ENCODE measurements at places on chromosomes 16 and 17.

GRCh38 chr17:55319933-55320593, 55.3 kb downstream of the HLF start:
- no peak for DNase-seq

DNA sequence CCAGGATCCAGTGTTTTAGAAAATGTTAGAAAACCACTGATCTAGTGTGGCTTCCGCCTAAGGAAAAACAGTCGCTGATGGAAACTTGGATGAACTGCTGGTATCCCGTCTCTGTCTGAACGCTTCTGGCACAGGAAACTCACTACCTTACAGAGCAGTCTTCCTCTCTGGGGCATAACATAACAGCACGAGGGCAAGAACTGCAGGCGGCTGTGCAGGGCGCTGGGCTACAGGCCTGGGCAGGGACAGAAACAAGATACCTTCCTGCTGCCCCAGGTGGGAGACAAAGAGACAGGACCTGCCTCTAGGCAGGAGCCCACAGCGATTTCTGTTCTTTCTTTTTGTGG, 10.5 kb downstream of the MXRA7 start:
- DNase-seq, result no peak

- DNase-seq, result no peak
Observed at GRCh38 chr16:1620391-1620790, 8.2 kb downstream of the CRAMP1 start.

GRCh38 chr17:45382226-45382625, 50.4 kb downstream of the ARHGAP27 start:
- peak; percentile 71 for DNase-seq

DNA sequence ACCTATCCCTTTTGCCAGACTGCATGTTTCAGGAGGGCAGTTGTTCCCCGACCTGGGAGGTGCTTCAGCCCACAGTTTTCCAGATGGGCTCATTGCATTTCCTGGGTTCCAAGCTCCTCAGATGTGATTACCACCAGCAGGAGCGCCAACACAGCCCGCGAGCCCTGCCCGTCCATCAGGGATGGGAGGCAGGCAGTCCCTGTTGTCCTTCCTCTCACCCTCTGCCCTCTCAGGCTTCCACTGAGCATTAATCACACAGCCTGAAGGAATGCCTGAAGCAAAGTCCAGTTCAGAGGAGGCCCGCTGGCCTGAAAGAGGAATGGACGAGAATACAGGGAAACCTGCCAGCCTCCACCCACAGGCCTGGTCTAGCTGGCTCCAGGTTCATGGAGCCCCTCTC, 256.3 kb upstream of the SDK2 start:
- DNase-seq, result no peak

GRCh38 chr17:30236766-30237165, 1.3 kb upstream of the SLC6A4 start:
- DNase-seq, result peak; percentile 28

DNA sequence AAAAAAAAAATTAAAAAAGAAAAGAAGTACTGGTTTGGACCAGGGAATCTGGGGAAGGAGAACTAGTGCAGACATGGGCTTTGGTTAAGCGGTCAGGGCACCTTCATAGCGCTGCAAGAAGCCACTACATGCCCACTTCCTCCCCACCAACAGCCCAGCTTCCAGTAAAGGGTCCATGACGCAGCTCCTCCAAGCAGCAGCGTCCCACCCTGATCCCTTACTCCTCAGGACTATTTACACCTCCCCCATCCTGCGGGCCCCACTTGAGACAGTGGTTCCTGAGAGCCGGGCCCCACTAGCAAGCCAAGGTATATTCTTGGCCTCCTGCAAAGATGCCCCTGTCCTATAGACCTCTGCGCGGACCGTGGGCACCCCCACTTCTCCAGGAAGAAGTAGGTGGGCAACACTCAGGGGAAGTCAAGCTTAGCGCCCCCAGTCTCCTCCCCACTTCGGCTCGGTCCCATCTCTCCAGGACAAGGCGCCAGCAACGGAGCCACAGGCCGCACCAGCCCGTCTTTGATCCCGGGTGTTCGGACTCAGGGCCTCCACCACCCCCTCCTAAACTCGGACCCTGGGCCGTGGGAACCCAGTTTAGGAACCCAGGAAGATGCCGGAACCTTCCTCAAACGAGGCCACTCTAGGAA, 913 bp upstream of the PRR14 start:
- DNase-seq, result peak; percentile 33

DNA sequence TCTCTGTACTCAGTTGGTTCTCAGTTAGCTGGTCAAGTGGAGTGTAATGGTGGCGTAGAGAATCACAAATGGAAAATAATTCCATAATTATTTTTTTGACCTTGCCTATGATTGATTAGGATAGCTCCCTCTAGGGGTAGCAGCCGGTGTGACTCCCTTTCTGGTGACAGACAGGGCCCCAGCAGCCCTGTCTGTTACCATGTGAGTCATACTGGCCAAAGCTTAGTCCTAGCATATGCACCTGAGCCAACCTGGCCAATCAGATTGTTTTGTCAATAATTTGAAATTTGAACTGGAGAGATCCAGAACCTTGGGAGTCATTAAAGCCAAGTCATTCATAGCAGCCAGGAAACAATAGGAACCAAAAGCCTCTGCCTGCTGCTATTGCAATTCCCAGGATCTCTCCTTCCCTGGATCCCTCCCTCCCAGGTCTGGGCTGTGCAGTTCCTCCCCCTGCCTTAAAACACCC, 5.6 kb downstream of the PNPO start:
- peak; percentile 88 for DNase-seq

DNA sequence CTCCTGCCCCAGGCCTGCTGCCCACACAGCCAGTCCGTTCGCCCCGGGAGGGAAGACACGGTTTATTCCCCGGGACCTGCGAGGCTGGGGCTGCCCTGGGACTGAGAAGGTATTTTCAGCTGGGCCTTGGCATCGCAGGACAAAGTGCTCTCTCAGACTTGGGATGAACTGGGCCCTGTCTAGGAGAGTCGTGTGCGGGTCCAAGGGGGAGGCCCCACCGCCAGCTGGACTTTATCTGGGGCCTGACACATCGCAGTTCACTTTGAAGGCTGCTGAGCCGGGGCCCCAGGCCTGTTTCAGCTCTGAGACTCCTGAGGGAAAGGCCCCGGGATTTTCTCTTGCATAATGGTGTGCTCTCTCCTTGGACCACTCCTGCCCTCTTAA, 6.8 kb downstream of the CRISPLD2 start:
- DNase-seq, result no peak

DNA sequence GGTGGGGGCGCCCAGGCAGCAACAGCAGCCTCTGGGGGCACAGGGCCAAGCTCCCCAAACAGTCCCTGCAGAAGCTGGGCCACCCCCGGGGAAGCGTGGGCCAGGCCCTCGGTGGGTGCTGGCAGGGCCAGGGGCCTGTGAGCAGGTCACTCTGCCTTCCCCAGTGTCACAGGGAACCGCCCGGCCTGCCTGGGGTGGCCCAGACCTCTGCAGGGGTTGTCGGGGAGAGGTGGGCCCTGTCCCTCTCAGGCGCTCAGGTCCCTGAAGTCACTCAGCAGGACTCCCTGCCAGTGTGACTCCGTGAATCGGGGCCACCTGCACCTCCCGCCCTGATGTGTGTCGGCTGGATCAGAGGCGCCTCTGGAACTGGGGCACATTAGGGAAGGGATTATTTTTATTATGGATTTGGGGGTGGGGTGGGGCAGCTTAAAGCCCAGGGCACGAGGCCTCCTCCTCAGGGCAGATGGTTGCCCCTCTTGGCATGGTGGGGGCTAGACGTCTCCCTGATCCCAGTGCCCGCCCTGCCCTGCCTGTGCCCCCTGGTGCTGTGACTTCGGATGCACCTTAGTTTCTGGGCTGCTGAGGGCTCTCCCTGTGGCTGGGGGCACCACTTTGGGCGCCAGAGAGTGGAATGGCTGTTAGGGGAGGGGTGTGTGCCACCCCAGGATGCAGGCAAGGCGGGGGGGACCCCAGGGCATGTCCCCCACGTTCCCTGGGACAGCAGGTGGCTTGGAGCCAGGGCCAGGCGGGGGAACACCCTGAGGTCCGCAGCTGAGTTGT, 1.2 kb upstream of the GNG13 start:
- DNase-seq, result no peak

DNA sequence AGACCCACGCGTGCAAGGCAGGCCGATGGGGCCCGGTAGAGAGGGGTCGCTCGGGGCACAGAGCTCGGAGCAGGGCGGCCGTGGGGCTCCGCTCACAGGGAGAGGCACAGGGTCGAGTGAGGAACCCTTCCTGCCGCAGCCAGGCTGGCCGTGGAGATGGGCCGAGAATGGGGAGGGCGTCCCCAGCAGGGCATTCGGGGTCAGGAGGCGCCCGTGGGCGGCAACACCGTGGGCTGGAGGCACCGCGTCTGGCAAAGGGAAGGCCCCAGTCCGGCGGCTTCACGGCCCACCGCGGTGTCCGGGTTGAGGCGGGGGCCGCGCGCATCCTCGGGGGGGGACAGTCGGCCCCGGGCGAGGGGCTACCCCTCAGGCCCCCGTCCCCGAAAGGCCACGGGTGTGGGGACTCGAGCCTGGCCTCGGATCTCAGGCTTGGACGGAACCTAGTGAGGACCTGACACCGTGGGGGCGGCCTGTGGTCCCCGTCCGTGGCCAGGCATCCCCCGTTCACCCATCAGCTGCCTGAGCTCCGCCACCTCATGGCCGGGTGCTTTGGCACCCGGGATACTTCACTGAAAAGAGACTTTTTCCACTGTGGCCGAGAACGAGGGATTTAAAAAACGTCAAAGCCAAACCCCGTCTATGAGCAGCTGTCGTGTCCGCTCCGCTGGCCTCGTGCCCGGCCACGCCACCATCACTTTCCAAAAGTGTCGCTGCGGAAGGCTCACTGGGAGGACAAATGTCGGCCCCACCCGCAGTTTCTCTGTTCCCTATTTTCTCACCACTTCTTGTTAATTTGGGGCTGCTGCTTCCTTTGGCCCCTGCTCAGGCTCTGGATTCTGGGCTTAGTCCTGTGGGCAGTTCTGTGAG, 73.6 kb downstream of the METRNL start:
- no peak for DNase-seq

DNA sequence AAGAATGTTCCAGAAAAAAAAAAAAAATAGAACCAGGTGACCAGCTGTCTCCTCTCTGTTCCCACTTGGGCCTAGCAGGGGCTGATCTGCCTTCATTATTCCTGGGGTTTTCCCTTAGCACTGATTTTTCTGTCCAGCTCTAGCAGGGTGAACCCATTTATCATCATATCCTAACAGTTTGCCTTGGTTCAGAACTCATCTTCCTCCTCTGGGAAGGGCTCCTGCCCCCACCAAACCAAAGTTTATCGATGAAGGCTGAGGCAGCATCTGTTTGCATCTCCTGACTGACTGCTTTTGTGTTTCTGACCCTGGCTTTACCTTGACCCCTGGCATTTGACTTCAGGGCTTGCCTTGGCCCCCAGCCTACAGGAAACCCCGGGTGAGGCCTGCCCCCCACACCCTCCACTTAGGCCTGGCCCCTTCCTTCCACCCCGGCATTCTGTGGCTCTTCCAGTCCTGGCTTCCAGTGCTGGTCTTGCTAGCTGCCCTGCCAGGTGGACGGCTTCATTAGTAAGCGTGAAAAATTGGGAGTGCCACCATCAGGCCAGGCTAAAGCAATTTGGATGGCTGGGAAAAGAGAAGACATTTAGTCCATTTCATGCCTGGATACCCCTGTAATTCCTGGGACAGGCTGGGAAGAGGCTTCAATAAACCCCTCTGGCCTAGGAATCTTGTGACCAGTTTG, 164.9 kb downstream of the CCDC182 start:
- DNase-seq, result no peak

- peak; percentile 56 for DNase-seq
Observed at GRCh38 chr17:15398291-15398690, 56.9 kb upstream of the TEKT3 start.

DNA sequence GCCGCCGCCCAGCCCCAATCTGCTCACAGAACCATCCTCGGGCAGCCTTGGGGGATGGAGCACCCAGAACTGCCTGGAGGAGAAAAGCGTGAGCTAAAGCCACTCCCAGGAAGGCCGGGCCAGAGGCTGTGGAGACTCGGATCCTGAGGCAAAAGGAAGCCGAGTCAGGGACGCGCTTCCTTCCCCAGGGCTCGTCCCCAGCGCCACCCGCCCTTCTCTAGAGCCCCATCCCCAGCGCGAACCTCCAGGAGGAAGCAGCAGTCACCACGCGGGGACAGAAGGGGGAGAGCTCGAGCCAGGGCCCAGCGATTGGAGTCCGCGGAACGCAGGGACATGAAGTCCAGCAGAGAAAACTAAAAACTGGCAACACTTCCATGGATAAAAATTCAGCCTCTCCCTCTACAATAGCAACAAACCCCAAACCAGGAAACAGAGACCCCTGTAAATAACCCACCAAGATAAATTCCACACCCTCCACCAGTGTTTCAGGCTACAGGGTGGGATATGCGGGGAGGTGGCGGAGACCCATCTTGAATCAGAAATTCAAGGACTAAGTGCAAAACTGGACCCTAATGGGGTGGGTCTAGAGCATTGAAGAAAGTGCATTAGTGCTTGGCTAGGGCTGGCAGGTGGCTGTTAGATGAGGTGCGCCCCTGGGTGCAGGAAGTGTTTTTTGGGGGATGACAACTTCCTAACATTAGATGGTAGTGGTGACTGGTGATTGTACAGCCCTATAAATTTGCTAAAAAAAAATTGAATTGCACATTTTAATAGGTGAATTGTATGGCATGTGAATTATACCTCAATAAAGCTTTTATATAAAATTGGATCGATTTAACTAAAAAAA, 116.1 kb upstream of the METRNL start:
- DNase-seq, result peak; percentile 47

Measured in hematopoietic multipotent progenitor cell treated with erythropoietin and hydrocortisone succinate and interleukin-3 and kit ligand, for 8 days (in vitro differentiated cells).